ENCODE measurements at places on chromosomes 6 and 20.

DNA sequence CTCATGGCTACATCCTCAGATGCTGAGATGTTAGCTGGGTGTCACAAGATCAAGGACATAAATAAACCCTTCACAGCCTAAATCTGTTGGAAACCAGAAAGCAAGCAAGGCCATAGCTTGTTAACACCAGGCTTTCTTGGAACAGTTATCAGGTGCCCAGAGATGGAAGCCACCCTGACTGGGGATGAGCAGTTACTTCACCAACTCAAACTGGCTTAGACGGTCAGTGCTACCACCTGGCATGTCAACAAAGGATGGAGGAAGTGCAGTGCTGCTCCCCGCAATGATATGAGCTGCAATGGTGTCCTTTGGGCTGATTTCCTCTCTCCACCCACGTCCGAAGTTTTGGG, 28.9 kb upstream of the SMIM29 start:
- no peaks in the 10 kb centered on the region for H3K27me3 ChIP-seq
- no peaks in the 10 kb centered on the region for H3K4me1 ChIP-seq
- no peak overlapping the region for H3K27ac ChIP-seq
- H3K36me3 ChIP-seq: peaks cover 4% of the 10 kb centered on the region
- no peak for DNase-seq

DNA sequence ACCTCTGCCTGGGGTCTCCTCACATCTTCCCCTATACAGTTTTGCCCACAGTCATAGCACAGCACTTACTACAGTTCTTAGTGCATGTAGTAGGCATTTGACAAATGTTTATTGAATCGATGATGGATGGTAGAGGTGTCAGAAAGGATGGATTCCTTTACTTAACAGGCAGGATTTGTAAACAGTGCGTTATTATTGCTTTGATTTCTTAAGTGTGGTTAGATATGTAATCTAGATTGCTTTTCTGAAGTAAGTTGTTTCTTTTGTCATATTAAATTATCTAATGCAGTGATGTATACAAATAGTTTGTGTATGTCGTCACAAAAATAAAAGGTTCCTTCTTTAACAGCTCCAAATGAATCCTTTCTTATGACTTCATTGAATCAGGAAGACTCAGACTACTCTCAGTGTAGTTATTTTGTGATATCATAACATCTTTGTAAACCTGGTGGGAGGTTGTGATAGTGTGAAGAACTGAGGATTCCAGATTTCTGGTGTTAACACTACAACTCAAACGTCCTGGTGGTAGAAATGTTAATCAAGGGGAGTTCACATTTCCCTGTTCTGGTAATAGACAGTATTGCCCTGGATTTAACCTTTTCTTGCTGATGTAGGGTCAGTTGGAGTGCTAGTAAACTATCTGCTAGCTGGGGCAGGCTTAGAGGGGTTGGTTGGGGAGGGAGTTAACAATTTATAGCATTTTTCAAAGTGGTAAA, 87.7 kb downstream of the HIVEP1 start:
- no peak overlapping the region for H3K27ac ChIP-seq
- no peak for DNase-seq
- no peak overlapping the region for H3K4me3 ChIP-seq
- H3K4me1 ChIP-seq: no peaks in the 10 kb centered on the region
- H3K36me3 ChIP-seq: no peaks in the 10 kb centered on the region

DNA sequence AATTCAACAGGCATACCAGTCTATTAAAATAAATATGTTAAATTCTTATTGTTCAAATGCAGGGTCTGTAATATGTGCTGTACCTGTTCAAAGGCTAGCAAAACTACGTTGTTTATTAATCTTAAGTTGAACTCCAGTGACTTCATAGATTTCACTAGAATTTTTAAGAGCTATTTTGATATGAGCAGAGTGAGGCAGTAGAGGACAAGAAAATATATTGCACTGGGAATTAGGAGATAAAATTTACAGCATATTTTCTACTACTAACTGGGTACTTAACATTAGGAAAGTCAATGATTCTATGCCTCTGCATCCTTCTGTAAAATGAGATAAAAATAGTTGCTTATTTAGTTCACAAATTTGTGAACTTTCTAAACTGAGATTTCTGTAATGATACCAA, 162.2 kb upstream of the BMP5 start:
- H3K27ac ChIP-seq: no peak overlapping the region
- H3K27me3 ChIP-seq: no peaks in the 10 kb centered on the region
- no peak overlapping the region for H3K4me3 ChIP-seq
- no peak for DNase-seq
- no peaks in the 10 kb centered on the region for H3K36me3 ChIP-seq
- H3K4me1 ChIP-seq: no peaks in the 10 kb centered on the region

DNA sequence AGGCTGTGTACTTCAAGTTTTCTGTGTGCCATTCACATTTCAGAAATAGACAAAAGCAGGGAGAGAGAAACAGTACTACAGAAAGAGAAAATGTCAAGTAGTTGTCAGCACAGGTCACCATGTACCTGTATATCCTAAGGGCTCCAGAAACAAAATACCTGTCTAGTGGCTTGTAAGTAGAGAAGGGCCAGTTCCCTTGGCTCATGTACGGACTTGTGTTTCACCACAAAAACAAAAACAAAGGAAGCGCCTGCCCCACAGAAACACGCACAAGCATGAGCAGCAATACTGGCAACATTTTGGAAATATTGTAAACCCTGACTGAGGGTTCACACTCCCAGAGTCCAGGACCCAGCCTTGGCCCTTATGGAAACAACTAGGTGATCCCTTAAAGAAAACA, 44.3 kb downstream of the CNKSR3 start:
- no peak overlapping the region for H3K4me3 ChIP-seq
- no peak for DNase-seq

DNA sequence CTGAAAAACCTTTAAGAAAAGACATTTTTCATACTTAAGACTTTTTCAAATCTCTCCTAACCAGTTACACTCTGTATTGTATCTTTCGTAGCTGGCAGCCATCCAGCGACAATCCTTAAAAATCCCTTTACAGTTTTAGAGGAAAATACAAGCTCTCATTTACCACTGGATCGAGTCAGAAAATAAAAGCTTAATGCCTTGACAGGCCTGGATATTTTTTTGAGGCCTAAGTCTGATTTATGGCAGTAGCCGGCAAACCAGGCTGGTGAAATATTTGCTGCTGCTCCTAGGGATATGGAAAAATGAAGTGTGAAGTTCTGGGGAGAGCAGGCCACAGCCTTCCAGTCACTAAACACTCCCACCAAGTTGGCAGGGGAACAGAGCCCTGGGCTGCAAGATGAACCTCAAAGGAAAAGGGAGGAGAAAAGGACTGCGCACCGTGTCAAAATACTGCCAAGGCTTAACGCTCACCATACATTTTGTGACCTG, 213.0 kb upstream of the SUPT3H start:
- H3K27me3 ChIP-seq: no peaks in the 10 kb centered on the region
- DNase-seq: no peak
- H3K4me3 ChIP-seq: no peak overlapping the region
- H3K27ac ChIP-seq: no peak overlapping the region

DNA sequence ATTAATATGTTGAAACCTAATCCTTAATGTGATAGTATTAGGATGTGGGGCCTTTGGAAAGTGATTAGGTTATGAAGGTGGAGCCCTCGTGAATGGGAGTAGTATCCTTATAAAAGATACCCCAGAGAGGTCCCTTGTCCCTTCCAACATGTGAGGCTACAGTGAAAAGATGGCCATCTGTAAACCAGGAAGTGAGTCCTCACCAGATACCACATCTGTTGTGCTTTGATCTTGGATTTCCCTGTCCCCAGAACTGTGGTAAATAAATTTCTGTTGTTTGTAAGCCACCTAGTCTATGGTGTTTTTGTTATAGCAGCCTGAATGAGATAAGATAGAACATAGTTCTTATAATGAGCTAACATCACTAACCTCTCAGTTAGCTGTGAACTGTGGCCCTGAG, 16.6 kb upstream of the CALHM6 start:
- H3K27me3 ChIP-seq: no peaks in the 10 kb centered on the region
- H3K4me1 ChIP-seq: no peaks in the 10 kb centered on the region
- no peak for DNase-seq
- no peak overlapping the region for H3K4me3 ChIP-seq
- H3K36me3 ChIP-seq: no peaks in the 10 kb centered on the region

- H3K27ac ChIP-seq: no peak overlapping the region
- no peaks in the 10 kb centered on the region for H3K27me3 ChIP-seq
- no peak overlapping the region for H3K4me3 ChIP-seq
- H3K36me3 ChIP-seq: no peaks in the 10 kb centered on the region
Observed at GRCh38 chr6:155962276-155962675, 506.6 kb upstream of the NOX3 start.

DNA sequence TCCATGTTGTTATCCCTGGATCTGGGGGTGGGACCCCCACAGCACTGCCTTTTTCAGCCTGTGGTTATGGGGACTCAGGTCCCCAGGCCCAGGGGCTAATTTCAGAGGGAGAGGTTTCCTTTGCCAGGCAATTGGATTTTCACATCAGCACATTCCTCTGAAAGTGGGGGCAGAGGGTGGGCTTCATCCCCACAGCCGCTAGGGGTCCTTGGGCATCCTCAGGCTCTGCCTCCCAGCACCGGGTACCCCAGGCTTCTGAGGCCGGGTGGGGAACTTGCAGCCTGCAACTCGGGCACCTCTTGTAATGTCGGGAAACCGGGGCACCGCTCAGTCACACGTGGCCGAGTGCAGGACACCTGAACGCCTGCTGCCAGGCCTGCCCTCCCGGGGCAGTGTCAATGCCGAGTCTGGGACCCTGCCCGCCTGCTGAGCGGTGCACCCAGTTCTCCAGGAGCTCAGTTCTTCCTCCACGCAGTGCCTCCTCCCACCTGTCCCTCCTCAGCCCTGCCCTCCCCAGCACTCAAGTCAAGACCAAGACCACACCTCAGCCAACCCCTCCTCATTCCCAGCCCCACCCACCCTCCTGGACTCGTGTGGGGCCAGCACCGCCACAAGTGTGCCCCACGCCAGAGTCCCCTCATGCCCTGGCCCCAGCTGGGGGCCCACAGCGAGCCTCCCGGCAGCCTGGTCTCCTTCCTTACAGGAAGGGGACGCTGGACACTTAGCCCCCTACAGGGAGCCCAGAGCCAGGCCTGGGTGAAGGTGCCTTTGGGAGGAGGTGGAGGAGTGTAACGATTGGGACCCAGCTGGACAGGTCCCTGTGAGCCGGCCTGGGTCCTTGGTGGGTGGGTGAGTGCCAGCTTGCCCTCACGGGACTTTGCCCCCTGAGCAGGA, 8.8 kb upstream of the CHRNA4 start:
- H3K4me3 ChIP-seq: no peak overlapping the region
- H3K27me3 ChIP-seq: peaks cover 47% of the 10 kb centered on the region
- no peak overlapping the region for H3K27ac ChIP-seq
- no peaks in the 10 kb centered on the region for H3K4me1 ChIP-seq

DNA sequence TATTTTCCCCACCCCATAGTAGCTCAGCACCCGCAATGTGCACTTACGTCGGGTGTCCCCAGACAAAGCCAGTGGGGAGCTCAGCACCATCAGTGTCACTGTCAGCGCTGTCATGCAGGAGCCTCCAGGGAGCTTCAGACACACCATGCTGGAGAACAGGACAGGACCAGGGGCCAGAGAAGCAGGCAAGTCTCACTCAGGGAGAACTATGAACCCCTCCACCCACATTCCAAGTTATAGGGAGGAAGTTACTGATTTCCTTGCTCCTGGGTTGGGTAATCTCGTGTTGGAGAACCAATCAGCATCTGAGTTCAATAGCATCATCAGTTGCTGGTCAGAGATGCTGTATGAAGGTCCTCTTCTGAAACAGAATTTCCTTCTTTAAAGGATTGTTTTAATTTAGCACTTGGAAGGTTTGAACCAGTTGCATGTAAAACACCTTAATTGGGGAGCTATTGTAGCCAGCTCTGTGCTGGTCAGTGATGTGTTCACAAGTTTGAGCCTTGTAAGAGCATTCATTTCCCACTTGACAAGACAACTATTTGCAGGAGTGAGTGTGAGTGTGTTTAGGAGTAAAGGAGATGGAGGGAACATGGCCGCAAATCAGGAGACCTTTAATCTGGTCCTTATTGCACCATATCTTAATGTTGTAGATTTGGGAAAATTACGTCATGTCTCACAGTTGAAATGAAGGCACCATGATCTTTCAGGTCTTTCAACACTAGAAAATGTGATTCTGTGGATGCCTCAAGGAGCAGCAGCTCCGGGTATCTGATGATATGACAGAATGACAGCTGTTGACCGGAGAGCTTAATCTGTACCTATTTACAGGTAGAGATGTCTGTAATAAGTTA, at the start of gene HLA-DRB1:
Gene HLA-DRB1, minus strand, starts transcription at position 253 of the 854 bp plus-strand sequence. Its CDS starts 106 bp downstream, at position 147.
- H3K4me1 ChIP-seq: no peaks in the 10 kb centered on the region
- H3K4me3 ChIP-seq: no peak within 1 kb of the TSS
- no peak for DNase-seq
- no peaks in the 10 kb centered on the region for H3K36me3 ChIP-seq
- no peak within 1 kb of the TSS for H3K27ac ChIP-seq

GRCh38 chr6:148151896-148152643, 190.6 kb upstream of the SASH1 start:
- no peaks in the 10 kb centered on the region for H3K27me3 ChIP-seq
- no peaks in the 10 kb centered on the region for H3K36me3 ChIP-seq
- no peak overlapping the region for H3K27ac ChIP-seq
- no peak for DNase-seq
- H3K4me1 ChIP-seq: no peaks in the 10 kb centered on the region

DNA sequence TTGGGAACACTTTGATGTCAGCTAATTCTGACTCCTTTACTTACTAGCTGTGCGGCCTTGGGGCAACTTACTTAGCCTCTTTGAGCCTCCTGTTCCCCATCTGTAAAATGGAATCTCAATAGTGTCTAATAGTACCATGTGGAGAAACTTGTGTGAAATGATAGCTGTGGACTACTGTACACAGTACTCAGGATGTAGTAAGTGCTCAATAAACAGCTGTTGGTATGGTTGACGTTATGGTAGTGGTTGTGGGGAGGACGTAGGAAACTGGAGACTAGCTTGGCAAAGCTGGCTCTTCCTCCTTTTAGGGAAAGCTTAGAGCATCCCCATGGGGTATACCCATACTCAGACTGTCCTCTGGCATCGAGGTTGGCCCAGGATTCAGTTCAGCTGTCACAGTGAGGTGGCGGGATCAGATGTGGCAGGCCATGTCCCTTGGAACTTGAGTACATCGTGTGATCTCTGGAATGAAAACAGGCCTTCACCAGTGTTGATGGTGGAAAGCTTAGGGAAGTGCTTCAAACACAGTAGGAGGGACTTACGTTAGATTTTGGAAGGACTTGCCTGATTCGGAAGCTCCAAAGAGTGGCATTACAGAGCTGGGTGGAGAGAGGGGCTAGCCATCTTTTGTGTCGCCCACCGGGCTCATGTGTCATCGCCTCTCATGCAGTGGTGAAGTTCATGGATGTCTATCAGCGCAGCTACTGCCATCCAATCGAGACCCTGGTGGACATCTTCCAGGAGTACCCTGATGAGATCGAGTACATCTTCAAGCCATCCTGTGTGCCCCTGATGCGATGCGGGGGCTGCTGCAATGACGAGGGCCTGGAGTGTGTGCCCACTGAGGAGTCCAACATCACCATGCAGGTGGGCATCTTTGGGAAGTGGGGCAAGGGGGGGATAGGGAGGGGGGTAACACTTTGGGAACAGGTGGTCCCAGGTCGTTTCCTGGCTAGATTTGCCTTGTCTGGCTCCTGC, 7.1 kb downstream of the VEGFA start:
- peaks cover 49% of the 10 kb centered on the region for H3K36me3 ChIP-seq
- no peak for DNase-seq
- H3K27me3 ChIP-seq: no peaks in the 10 kb centered on the region
- no peak overlapping the region for H3K27ac ChIP-seq
- H3K4me3 ChIP-seq: no peak overlapping the region

GRCh38 chr20:50679753-50680104, 11.6 kb downstream of the RIPOR3 start:
- H3K4me3 ChIP-seq: no peak overlapping the region
- no peaks in the 10 kb centered on the region for H3K36me3 ChIP-seq
- H3K4me1 ChIP-seq: peaks cover 4% of the 10 kb centered on the region
- DNase-seq: no peak
- H3K27me3 ChIP-seq: no peaks in the 10 kb centered on the region
- no peak overlapping the region for H3K27ac ChIP-seq

- H3K27me3 ChIP-seq: no peaks in the 10 kb centered on the region
- DNase-seq: no peak
- no peak overlapping the region for H3K27ac ChIP-seq
Observed at GRCh38 chr6:43758617-43759050, 11.4 kb upstream of the VEGFA start.

All from upper lobe of right lung (tissue), 1 donor.